Activated CD8-positive, alpha-beta memory T cell treated with anti-CD3 and anti-CD28 coated beads for 24 hours (primary cell): ENCODE measurements at places on chromosomes 3 and 15.
A peak's percentile ranks its signal among the peaks of the same experiment; 100 is the strongest.

- no peak for DNase-seq
These were observed 70.6 kb upstream of the RAD18 start for GRCh38 chr3:9033867-9034266.

GRCh38 chr3:186841620-186842019 is 890 bp upstream of the ADIPOQ start:
- DNase-seq, result no peak

GRCh38 chr15:39578851-39579486 is 1.9 kb upstream of the THBS1 start:
- DNase-seq, result no peak

DNA sequence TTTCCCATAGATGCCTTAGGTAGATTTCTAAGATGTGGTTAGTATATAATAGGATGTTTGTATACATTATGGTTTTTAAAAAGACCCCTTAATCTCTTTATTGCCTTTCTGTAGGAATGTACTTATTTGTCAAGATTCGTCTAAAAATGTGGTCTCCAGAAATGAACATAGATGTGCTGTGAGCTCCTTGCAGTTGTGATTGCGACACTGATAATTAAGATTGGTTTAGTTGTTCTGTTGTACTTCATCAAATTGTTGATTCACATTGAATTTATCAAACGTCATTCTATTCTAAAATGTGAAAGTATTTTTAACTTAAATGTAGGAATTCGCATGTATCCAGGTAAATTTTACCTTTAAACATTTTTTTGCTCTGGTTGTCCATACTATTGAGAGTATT is 51.2 kb downstream of the CMC1 start:
- no peak for DNase-seq

- DNase-seq, result no peak
These were observed 7.4 kb downstream of the ZNF589 start for GRCh38 chr3:48248095-48248850.

GRCh38 chr15:63256433-63257274 is 20.8 kb upstream of the APH1B start:
- DNase-seq, result no peak

DNA sequence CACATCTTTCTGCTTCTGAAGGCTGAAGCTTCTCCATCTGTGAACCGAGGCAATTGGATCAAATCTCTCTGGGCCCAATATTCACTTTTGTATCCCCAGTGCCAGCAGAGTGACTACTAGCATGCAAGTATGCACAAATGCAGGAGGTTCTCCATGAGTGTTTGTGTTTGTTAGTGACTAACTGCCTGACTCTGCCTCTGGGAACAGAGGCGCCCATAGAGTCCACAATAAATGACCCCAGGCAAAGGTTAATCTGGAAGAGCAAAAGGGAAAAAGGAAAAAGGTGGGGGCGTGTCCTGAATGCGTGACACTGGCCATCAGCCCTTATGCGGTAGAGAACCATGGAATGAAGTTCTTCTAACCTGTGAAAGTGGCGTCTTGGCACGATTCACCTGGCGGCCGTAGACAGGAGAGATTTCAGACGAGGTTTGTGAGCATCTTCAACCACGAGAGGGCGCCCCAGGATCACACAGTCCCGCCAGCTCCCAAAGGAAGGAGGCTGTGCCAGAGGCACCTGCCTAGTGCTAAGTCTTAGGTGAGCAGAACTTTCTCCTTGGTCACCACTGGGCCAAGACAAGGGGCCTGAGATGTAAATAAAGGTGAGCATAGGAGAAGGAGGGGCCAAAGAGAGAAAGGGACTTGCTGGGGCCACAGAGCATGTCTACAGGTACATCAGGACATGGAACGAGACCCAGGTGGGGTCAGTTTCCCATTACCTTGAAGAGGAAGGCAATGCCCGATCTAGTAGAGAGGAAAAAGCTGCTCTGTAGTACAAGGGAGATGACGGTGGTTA is 44.2 kb downstream of the RBPMS2 start:
- peak; percentile 96 for DNase-seq

DNA sequence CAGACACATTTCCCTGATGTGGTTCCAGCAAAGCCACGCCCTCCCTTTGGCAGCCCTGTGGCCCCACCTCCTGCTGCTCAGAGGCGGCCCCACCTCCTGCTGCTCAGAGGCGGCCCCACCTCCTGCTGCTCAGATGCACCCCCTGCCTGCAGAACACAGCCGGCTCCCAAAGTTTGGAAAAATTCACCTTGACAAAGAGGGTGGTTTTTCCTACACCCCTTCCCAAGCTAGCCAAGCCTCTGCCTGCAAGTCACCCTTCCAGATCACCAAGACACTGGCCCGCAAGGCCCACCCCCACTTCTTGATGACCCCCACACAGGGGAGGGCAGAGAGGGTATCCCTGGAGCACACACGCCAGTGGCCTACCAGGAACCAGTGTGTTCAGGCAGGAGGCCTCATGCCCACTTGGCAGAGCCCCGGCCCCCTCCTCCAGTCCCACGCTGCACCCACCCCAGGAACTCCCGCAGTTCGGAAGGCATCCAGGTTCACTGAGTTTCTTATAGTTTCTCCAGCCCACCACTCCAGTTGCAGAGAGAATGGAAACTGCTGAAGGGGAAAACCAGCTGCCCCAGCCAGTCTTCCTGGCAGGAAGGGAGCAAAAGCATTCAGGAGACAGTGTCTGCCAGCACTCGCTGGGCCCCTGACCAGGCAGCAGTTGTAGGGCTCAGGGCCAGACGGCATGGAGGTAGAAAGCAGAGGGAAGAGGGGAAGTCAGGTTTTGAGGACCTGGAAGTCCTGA is 2.3 kb upstream of the HAPLN3 start:
- peak; percentile 85 for DNase-seq

DNA sequence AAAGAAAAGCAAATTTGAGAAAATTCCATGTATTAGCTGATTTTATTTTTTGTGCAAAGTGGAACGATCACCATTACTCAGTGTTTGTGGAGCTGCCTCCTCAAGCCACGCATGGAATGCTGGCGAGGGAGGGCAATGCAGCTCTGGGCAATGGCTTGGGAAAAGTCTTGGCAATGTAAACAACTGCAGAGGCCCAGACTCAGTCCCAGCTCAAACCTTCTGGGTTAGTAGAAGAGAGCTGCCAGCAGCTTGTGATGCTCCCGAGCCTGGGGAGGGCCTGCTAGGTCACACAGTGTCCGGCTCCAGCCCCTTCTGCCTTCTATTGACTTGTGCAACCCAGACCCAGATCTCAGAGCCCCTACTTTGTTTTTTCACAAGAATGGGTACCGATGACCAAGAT is 4.3 kb downstream of the EPHB1 start:
- DNase-seq, result no peak

DNA sequence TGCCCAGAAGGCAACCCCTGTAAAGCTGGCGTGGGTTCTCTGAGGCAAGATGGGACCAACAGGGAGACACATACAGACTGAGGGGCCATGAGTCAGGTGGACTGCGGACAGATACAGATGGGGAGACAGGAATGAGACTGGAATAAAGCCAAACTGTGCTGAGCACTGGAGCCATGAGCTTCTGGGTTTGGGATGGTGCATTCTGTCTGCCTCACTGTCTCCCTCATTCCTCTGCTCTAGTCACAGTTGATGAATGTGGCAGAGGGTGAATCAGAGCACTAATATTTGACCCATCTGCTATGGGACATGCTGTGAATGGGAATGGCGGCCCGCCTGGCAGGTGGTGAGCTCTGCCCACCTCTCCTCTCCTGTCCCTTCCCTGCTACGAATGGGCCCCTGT is 262.9 kb downstream of the EPHB1 start:
- DNase-seq, result no peak

DNA sequence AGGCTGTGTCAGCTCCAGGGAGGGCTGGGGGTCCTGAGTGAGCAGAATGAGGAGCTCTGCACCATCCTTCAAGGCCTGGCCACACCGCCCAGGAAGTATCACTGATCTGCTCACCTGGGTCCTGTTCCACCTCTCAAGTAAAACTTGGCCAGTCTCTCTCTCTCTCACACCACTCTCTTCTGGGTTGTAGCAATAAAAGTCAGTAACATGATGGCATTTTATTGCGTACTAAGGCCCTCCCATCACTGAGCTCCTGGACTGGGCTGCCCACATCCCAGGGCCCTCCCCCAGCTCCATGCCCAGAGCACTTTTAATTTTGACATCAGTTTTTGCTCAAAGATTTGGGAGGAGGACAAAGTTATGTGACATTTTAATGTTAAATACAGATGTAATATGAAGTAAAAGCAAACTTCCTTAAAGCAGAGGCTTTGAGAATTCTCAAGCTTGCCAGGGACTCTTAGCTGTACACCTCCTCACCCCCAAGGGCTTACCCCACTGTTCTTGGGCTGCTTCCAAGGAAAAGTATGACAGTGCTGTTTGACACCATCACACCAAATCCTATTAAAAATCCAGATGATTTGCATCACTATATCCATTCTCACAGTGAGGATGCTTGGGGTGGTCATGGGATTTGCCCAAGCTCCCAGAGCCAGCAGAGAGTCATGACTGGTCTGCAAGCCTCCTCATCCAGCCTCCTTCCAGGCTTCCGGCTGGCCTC is 105.1 kb upstream of the SLCO2A1 start:
- DNase-seq, result no peak

GRCh38 chr15:34729886-34730285 is 24.9 kb downstream of the GJD2 start:
- DNase-seq, result no peak

GRCh38 chr3:24688446-24689148 is 193.9 kb upstream of the THRB start:
- DNase-seq, result no peak

DNA sequence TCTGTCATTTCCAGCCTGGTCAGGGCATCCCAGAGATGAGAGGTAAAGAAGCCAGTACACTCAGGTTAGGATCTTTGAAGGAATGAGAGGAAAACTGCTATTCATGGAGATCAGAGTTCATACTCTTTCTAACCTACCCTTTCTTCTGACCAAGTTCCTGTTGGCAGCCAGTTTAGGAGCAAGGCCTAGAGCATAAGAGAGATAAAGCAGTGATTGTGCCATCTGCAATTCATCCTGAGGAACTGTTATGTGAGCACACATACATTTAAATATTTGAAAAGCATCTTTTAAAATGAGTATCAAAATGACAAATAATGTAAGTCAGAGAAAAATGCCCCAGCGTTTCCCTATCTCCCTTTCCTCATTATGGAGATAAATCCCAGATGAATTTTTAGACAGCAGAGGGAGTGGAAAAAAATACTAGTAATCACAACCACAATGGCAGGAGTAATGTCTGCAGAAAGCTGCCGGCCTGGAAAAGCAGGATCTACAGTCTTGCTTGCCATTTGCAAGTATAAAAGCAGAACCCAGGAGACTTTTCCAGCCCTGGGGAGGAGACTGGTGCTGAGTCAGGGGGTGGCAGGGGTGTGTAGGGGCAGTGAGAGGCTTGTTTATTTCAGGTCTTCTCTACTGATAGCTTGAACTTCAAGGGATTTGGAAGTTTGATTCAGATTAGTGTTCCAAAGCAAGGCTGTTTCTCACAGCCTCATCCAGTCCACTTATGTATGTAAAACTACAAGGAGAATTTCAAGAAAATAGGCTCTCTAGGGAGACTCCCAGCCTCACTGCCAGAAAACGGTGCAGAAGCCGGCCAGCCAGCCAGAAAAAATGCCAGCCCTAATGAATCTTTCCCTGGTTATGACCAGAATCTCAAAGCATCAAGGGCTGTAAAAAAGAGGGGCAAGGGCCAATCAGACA is 1052.4 kb downstream of the TUSC7 start:
- DNase-seq, result no peak

- DNase-seq, result no peak
These were observed 163.4 kb downstream of the ATG7 start for GRCh38 chr3:11435440-11436165.

GRCh38 chr3:141401573-141402475 is 33.5 kb downstream of the ZBTB38 start:
- peak; percentile 85 for DNase-seq

- no peak for DNase-seq
These were observed 25.6 kb upstream of the EIF4A2 start for GRCh38 chr3:186757686-186758220.

GRCh38 chr3:64974401-64974800 is 286.6 kb upstream of the ADAMTS9 start:
- no peak for DNase-seq

- peak; percentile 37 for DNase-seq
These were observed 42.9 kb downstream of the KLF15 start for GRCh38 chr3:126314305-126314789.

- no peak for DNase-seq
These were observed 56.0 kb downstream of the FRMD4B start for GRCh38 chr3:69329892-69330291.

- no peak for DNase-seq
These were observed 230.9 kb upstream of the RORA start for GRCh38 chr15:61459785-61460707.

DNA sequence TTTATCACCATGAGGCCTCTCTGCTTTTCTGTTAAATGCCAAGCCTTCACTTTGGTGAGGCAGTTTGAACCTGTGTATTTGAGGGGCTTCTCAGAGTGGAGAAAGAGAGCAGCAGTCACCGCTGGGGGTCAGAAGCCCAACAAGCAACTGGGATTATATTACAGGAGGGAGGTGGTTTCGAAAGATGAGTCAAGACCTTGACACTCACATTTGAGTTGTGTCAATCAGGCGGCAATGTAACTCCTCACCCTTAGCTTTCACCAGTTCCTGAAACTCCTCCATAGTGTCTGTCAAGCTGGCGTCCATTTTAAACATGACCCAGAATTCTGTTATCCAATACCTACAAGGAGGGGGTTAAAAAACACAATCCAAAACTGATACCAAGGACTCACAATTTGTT is 46.5 kb downstream of the RASGRP1 start:
- peak; percentile 49 for DNase-seq

DNA sequence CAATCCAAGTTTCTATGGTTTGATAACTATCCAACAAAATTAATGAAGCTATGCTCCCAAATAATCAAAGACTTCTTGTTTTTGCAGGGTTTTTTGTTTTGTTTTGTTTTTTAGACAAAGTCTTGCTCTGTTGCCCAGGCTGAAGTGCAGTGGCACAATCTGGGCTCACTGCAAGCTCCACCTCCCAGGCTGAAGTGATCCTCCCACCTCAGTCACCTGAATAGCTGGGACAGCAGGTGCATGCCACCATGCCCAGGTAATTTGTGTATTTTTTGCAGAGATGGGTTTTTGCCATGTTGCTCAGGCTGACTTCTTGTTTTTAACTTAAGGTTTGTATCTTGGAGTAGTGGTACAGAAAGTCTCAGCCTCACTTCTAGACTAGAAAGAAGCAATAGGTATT is 11.0 kb upstream of the GATM start:
- no peak for DNase-seq

DNA sequence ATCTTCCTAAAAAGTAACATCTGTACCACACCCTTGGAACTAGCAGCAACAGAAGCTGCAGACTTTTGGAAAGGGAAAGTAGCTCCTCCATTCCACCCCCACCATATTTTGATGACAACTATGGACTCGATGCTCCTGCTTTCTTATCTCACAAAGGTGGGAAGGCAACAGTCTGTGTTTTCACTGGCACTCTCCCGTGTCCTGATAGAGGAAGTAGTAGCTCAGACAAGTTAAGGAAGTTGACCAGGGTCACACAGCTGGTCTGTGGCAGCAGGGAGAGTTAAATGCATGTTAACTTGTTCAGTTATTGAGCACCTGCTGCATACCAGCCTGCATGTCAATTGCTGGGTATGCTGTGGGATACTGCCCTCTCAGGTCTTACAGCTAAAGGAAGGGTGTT is 33.1 kb downstream of the BHLHE40 start:
- DNase-seq, result no peak

- no peak for DNase-seq
These were observed 222.5 kb downstream of the SHQ1 start for GRCh38 chr3:72625602-72626337.
